Thoracic aorta endothelial cell (primary cell): ENCODE measurements at places on chromosomes 7 and 10. TPM values are rescaled to one million over a fixed set of nuclear protein-coding genes. Genes with fewer than 3 reads are reported as not detected.

The ZNF853 gene
- 0.13 and 0.14 TPM in 2 replicates for total RNA-seq

The PUS7 gene
- total RNA-seq: 45.2 and 56.1 TPM in 2 replicates

The C7orf25 gene
- 7.0 and 8.5 TPM in 2 replicates for total RNA-seq

The AUTS2 gene
- 0.07 and 0.40 TPM in 2 replicates for total RNA-seq

The ZNF722 gene
- not detected in 2 replicates for total RNA-seq

The AMPH gene
- 0.07 TPM in 1 of 2 replicates, not detected in the other for total RNA-seq

The ADIRF gene
- 8.4 and 15.3 TPM in 2 replicates for total RNA-seq

The PLEKHS1 gene
- not detected in 2 replicates for total RNA-seq

The OR2A42 gene
- total RNA-seq: 0.07 TPM in 1 of 2 replicates, not detected in the other

The CDK1 gene
- 88.0 and 155 TPM in 2 replicates for total RNA-seq

The FAM221A gene
- total RNA-seq: 2.1 and 3.7 TPM in 2 replicates

The AGAP4 gene
- total RNA-seq: 9.7 and 11.3 TPM in 2 replicates

The CHST3 gene
- 14.2 and 17.2 TPM in 2 replicates for total RNA-seq

The STN1 gene
- total RNA-seq: 22.2 and 22.5 TPM in 2 replicates

The UNCX gene
- not detected in 2 replicates for total RNA-seq

The GRB10 gene
- 98.8 and 131 TPM in 2 replicates for total RNA-seq

The LEP gene
- not detected in 2 replicates for total RNA-seq

The GBX1 gene
- total RNA-seq: not detected in 2 replicates

The CYP2C8 gene
- total RNA-seq: 0.40 TPM in 1 of 2 replicates, not detected in the other

The SAP25 gene
- total RNA-seq: 0.53 TPM in 1 of 2 replicates, not detected in the other

The PPP1R17 gene
- total RNA-seq: not detected in 2 replicates

The COL13A1 gene
- 27.6 and 73.0 TPM in 2 replicates for total RNA-seq

The RPEL1 gene
- 0.07 and 0.27 TPM in 2 replicates for total RNA-seq

The ADAMTS14 gene
- not detected in 2 replicates for total RNA-seq

The ABCC2 gene
- total RNA-seq: 1.1 and 1.4 TPM in 2 replicates

The DOCK4 gene
- total RNA-seq: 313 and 365 TPM in 2 replicates

The C7orf57 gene
- 0.07 TPM in 1 of 2 replicates, not detected in the other for total RNA-seq

The AGR2 gene
- total RNA-seq: not detected in 2 replicates

The LIMK1 gene
- total RNA-seq: 38.6 and 39.6 TPM in 2 replicates

The HIP1 gene
- total RNA-seq: 20.7 and 43.2 TPM in 2 replicates

The TMEM130 gene
- total RNA-seq: not detected in 2 replicates

The AKR1C1 gene
- 1.1 and 7.2 TPM in 2 replicates for total RNA-seq

The HSPA12A gene
- total RNA-seq: 0.27 and 0.50 TPM in 2 replicates

The FAM13C gene
- total RNA-seq: 0.13 and 0.93 TPM in 2 replicates

The STEAP4 gene
- total RNA-seq: under 0.01 TPM in 2 replicates

The INTS15 gene
- 19.2 and 26.7 TPM in 2 replicates for total RNA-seq

The TRIM50 gene
- not detected in 2 replicates for total RNA-seq

The GHRHR gene
- 0.14 TPM in 1 of 2 replicates, not detected in the other for total RNA-seq

The ALOX5 gene
- total RNA-seq: not detected in 2 replicates

The DLX5 gene
- not detected in 2 replicates for total RNA-seq

The AKR1C3 gene
- 98.7 and 144 TPM in 2 replicates for total RNA-seq

The NPY4R2 gene
- total RNA-seq: not detected in 2 replicates

The OR2A12 gene
- not detected in 2 replicates for total RNA-seq

The TMEM178B gene
- under 0.01 TPM in 1 of 2 replicates, not detected in the other for total RNA-seq

The CALHM1 gene
- not detected in 2 replicates for total RNA-seq

The AKR1C8 gene
- not detected in 2 replicates for total RNA-seq

The TCAF2 gene
- total RNA-seq: 14.5 and 31.0 TPM in 2 replicates

The KEL gene
- 0.07 and 0.13 TPM in 2 replicates for total RNA-seq
